ENCODE measurements at places on chromosomes 16 and 17.
A peak's percentile ranks its signal among the peaks of the same experiment; 100 is the strongest.

- no peak for DNase-seq
These were observed 25.7 kb downstream of the AKAP1 start for GRCh38 chr17:57110579-57111325.

- no peak for DNase-seq
These were observed 68.3 kb downstream of the ARHGAP44 start for GRCh38 chr17:12857592-12857991.

GRCh38 chr17:7557775-7558543 lies 591 bp upstream of the TNFSF13 start:
- peak; percentile 64 for DNase-seq

GRCh38 chr16:27246439-27246838 lies 22.1 kb downstream of the NSMCE1 start:
- no peak for DNase-seq

DNA sequence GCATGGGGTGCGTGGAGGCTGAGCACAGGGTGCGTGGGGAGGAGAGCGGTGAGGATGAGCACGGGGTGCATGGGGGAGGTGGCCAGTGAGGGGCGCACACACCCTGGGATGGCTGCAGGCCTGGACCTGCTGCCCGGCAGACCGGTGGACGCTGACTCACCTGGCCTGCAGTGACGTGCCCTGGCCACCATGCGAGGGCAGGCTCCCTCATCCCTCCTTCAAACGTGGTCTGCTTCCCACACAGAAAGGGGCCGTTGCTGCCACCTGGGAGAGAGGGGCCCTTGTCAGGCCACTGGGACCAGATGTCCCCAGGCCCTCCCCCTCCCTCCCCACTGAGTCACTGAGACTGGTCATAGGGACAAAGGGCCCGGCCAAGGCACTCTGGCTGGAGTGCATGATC lies 20.1 kb upstream of the APRT start:
- DNase-seq = no peak

DNA sequence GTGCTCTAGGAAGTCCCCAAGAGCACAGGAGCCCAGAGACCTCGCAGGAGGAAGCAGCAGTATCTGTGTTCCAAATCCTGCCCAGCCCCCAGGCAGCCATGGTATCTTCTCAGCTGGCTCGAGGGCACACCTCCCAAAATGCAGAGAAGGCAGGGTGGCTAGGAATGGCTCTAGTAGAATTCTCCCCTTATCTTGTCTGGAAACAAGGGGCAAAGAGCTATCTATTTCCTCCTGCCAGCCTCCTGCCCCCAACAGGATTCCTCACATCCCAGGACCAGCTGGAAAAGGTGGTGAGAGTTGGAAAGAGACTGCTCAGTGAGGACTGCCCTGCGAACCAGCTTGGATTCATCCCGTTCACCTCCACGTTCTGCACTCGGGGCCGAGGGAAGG lies 8.6 kb upstream of the TSPOAP1 start:
- no peak for DNase-seq

DNA sequence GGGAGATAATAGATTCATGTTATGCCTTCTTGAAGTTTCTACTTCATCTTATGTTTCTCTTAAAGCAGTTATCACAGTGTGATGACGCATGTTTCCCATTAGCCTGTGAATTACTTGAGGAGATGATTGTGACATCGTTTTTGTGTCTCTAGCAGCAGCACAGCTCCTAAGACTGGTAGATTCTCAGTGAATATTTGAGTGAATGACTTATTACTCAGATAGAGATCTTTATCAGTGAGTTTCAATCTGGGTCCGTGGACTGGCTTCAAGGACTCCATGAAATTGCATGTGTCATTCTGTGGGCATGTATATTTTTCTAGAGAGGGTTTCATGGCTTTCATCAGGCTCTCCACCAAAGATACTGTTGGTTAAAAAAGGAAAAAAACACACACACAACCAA lies 29.9 kb downstream of the YPEL2 start:
- peak; percentile 91 for DNase-seq

DNA sequence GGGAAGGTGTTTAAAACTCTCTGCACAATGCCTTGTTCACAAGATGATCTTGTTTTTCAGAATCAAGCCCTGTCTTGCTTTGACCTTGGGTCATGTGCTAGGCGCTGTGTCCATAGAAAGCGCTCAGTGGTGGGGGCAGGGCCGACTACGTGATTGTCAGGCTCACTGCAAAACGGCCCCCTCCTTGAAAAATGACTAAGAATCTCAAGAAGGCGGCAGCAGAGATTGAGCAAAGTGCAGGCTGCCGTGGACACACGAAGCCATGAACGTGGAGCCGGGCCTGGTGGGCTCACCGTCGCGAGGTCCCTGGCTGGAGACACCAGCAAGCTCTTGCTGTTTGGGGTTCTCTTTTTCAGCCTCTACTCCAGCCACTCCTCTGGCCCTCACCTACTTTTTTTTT lies 10.2 kb downstream of the ATP2C2 start:
- no peak for DNase-seq

- peak; percentile 81 for DNase-seq
These were observed 93.6 kb upstream of the CIBAR2 start for GRCh38 chr16:85205747-85206471.

- DNase-seq = peak; percentile 84
These were observed 166.3 kb downstream of the ANKFN1 start for GRCh38 chr17:56319531-56319930.

DNA sequence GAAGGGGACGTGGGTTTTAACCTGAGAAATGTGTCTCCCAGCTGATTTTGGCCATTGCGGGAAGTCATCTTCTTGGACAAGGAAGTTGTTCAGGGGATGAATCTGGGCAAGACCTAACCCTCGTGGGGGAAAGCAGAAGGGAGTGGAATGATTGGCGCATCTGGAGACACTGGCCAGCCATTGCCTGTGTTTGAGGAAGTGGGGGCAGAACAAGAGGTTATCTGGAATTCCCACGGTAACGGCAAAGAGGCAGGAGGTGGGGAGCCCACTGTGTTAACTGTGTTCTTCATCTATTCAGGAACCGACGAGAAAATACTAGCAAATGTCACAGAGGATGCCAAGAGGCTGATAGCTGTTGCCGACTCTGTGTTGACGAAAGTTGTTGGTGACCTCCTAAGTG lies 66.9 kb downstream of the RNF213 start:
- no peak for DNase-seq

- DNase-seq = no peak
These were observed 818.2 kb downstream of the KCNJ18 start for GRCh38 chr17:22510504-22510903.

GRCh38 chr17:55086635-55087058 lies 118.1 kb downstream of the STXBP4 start:
- DNase-seq = peak; percentile 89

DNA sequence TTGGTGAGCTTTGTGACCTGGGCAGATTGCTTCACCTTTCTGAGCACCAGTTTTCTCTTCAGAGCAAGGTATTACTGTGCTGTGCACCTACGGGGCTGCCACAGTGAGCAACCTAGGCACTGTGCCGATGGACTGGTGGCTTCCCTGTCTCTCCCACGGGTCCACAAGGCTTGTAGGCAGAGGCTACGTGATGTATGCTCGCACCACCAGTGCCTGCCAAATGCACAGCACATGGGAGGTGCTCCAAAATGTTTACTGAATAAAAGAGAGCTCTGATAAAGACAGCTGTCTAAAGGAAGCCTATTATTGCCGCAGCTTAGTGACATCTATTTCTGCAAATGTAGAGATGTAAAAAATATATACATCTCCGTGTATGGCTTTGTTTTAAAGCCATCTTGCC lies 139.2 kb downstream of the CDK5R1 start:
- DNase-seq = no peak

- no peak for DNase-seq
These were observed 132.9 kb upstream of the CRHR1 start for GRCh38 chr17:45651145-45651709.

DNA sequence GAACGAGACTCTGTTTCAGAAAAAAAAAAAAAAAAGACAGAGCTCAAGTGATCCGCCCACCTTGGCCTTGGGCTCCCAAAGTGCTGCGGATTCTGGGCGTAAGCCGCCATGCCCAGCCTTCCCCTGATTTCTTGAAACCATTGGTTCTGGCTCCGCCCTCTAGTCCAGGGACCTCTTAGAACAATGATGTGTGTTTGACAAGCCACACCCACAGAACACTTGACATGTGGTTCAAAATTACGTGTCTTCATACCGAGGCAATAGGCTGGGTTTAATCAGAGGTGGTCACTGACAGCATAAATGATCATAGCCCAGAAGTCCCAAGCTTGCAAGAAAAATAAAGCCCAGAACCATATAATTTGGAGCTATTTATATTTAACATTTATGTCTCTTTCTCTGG lies 23.0 kb downstream of the KNOP1 start:
- peak; percentile 19 for DNase-seq

DNA sequence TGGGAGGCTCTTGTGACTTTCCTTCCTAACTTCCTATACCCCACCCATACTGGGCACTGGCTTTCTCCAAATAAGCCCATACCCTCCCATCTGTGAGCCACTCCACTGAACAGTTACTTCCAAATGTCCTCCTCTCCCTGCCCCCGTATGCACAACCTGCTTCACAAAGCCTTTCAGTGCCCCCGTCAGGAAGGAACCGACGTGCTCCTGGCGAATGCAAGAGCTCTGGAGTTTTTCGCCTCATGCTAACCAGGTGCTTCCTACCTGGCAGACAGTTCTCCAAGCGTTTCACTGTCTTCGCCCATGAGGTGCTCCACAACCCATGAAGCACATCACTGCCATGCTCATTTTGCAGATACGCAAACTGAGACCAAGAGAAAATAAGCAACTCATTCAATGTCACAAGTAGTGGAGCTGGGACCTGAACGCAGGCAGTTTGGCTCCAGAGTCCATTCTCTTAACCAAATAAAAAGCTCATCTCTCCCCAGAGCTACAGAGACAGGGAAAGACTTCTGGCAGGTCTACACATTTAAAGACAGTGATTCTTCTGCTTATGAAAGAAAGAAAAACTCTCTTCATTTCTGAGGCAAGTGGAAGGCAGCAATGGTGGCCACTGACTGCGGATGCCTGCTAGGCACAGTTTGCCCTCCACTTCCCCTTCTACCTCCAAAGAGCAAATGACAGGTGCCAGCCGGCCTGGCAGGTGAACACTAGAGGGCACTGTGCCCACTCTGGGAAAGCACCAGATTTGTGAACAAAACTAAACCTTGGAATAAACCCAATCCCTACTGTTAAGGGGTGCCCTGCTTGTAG lies 23.8 kb downstream of the SPHK1 start:
- peak; percentile 40 for DNase-seq

- DNase-seq = no peak
These were observed 985 bp downstream of the SGSM2 start for GRCh38 chr17:2338315-2338657.

GRCh38 chr17:42675348-42675964 lies 1.3 kb downstream of the PLEKHH3 start:
- DNase-seq = no peak

DNA sequence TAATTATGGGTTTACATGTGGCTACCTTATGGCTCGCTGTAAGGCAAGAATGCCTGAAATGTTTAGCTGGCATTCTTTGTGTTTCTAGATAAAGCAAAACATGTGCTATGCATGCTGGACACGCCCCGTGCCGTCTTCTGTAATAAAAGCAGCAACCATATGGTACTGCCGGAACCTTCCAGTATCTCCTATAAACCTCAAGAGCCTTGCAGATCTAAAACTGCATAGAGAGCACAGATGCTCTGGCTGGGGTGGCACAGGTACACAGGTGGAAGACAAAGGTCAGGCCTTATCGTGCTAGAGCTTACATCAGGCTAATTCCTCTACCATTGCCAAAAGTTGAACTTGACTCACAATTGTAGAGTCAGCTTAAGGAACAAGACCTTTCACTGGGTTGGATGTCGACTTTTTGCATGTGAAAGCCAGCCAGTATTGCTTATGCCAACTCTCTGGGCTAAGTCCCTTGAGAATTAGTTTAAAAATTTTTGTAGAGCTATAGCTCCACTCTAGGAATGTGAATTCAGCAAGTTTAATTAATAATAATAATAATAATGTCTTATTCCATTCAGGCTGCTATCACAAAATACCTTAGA lies 187.4 kb upstream of the CACNG5 start:
- no peak for DNase-seq

GRCh38 chr17:33057564-33057963 lies 65.9 kb downstream of the SPACA3 start:
- no peak for DNase-seq

GRCh38 chr16:2830355-2830695 lies 222 bp downstream of the ZG16B start:
- no peak for DNase-seq

DNA sequence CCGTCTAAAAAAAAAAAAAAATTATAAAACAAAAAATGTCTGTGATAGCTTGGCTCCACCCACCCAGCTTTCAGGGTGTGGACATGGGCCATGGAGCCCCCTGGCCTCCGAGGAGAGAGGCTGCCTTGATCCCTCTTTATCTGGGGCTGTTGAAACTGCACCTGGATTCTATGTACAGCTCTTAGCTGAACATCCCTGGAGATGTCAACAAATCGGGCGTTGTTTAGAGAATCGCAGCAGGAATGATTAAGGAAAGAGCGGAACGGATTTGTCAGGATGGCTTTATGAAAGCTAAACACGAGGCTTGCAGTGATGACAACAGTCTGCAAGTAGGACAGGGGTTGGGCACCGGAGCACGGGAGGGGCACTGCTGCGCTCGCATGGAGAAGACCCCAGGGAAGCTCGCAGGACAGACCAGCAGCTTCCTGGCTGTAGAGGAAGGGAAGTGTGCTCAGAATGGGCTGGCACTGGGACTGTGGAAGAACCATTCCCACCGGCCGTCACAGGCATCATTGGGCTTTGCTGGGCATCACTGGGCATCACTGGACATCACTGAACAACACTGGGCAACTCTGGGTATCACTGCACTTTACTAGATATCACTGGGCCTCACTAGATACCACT lies 195.8 kb upstream of the FOXF1 start:
- no peak for DNase-seq

DNA sequence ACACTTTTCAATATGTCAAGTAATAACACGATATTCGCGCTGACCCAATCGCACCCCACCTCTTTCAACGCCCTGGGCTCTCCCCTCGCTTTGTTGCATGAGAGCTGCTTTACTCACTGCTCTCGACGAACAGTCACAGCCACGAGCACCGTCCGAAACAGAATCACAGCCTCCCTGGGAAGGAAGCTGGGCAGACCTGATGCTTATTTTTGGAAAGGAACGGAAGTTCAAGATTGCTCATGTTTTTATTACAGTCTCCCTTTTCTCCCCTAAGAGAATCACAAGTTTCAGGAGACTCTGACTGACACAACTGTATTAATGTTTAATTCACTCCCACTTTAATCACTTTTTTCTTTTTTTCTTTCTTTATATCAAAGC lies 67.8 kb downstream of the ANKRD11 start:
- peak; percentile 72 for DNase-seq

DNA sequence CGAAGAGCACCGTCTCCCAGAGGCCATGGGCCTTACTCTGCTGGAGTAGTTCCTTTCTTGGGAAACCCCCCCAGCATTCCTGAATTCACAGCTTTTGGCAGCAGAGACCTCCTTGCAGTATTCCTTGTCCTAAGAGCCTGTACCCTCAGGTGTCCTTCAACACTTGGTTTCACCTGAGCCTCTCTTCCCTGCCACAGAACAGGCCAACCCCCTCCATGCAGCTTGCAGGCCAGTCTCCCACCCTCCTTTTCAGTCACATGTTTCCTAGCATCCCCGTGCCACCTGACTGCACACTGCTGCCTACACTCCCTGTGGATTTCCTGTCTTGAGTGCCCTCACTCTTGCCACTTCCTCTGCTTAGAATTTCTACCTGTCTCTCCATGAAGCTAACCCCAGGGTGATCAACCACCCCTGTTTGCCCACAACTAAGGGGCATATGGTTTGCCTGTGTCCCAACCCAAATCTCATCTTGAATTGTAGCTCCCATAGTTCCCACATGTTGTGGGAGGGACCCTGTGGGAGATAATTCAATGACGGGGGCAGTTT lies 65.5 kb downstream of the DYNLRB2 start:
- no peak for DNase-seq

- no peak for DNase-seq
These were observed 7.6 kb downstream of the PRR29 start for GRCh38 chr17:64005734-64006167.

- DNase-seq = peak; percentile 72
These were observed 6.3 kb downstream of the CLUH start for GRCh38 chr17:2705263-2705662.

All from fibroblast of mammary gland (primary cell).